ENCODE measurements at places on chromosomes 6 and 20.

- DNase-seq = no peak
These were observed 1.5 kb downstream of the NELFCD start for GRCh38 chr20:58982406-58983114.

DNA sequence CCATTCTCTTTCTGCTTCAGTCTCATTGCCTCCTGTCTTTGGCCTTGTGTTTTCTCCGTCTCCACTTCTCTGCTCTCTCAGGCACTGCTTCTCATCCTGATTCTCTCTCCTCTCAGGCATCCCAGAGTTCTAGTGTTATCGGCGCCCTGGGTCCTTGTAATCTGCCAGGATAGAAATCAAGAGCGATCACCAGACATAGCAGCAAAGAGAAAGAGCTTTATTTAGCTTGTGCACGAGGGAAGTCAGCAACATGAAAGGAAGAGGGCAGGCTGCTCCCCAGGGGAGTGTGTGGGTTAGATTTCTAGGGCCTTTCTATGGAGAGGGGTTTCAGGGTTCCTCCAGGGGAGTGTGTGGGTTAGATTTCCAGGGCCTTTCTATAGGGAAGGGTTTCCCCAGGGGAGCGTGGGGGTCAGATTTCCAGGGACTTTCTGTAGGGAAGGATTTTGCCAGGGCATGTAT is 32.5 kb downstream of the SUN5 start:
- DNase-seq = no peak

- no peak for DNase-seq
These were observed 240.9 kb downstream of the LRFN2 start for GRCh38 chr6:40346246-40346645.

- DNase-seq = peak; percentile 68
These were observed 637 bp downstream of the ABHD12 start for GRCh38 chr20:25389858-25390537.

DNA sequence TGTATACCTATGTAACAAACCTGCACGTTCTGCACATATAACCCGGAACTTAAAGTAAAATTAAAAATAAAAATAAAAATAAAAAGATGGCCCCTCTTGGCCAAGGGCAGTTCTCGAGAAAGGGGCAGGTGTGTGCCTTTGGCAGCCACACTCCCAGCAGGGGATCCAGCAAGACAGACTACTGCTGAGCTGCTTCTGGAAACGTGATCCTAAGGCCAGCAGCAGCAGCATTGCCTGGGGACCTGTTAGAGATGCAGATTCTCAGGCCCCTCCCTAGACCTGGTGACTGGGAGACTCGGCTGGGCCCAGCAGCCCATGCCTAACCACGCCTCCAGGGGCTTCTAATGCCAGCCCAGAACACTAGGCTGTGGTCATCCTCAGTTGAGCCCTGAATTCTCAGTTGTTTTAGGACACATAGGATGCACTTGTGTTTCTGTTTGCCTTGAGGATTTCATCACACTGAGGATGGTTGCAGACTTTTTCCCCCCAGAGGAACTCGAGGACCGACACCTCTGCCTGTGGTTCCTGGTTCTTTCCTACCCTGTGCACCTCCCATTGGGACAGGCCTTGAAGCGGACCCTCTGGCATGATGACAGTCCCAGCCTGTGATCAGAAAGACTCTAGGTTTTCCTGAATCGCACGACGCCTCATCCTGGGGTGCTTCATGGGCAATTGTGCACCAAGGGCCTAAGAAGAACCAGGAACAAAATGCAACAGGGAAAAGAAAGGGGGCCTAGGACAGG is 105.9 kb downstream of the TOX2 start:
- no peak for DNase-seq

- DNase-seq = no peak
These were observed 511 bp downstream of the VARS1 start for GRCh38 chr6:31794866-31795615.

DNA sequence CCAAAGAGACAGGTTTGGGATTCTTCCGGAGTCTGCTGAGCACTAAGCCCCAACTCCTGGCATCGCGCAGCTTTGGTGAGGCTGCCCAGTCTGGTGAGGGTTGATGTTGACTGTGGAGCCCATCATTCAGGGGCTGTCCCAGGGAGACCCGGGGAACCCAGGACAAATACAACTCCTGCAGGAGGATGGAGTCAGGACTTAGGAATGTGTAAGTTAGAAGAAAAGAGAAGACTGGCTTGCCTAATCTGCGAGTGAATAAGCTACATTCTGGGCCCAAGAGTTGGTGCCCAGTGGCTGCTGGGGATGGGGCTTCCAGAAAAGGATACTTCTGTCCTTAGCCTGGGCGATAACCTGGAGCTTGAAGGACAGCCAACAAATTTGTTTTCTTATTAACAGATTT is 47.9 kb downstream of the STK35 start:
- DNase-seq = no peak

DNA sequence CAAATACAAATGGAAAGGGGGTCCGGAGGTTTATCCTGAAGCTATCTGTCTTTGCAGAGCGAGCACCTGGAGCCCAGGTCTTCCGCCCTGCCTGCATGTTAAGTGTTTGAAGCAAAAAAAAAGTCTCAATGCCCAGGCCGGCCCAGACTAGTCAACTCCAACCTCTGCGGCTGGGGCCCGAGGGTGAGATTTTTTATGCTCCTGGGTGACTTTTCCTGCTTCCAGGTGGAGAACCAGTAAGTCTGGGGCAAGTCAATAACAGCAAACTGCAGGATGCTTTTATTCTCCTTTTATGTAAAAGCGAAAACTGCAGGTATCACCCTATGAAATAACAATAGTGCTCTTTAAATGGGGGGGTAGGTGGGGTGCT is 2.0 kb upstream of the ZBP1 start:
- no peak for DNase-seq

DNA sequence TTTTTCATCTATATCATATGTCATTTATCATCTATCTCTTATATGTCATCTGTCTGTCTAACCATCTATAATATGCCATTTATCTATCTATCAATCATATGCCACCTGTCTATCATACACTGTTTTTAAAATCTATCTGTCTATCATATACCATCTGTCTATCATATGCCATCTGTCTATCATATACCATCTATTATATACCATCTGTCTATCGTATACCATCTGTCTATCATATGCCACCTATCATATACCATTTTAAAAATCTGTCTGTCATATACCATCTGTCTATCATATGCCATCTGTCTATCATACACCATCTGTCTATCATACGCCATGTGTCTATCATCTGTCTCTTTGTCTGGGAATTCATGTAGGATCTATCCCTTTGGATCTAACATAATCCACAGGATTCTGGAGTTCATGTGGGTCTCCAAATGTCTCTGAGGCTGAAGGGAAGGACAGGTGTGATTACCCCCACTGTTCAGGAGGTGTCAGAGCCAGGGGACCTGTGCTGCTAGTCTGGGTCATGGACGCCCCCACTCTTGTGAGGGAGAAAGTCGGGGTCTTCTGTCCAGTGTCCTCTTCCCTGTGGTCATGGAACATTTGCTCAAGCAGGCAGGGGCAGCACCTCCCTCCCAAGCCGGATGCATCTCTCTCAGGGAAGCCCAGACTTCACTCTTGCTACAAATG is 36.9 kb upstream of the FRMD1 start:
- no peak for DNase-seq

DNA sequence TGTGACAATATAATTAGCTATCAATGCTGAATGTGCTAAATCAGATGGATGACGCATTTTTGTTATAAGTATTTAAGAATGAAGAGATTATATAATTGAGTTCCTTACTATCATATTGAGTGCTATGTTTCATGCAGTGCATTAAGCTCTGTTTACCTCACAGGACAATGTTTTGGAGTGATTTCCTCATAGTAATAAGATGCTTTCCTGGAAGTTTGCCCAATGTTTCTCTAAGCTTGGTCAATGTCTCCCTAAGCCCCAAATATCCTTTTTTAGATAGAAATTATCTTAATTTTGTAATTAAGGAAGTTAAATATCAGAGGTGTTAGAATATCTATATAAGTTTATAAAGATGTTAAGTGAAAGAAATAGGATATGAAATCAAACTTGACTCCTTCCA is 489.6 kb downstream of the MMUT start:
- no peak for DNase-seq

DNA sequence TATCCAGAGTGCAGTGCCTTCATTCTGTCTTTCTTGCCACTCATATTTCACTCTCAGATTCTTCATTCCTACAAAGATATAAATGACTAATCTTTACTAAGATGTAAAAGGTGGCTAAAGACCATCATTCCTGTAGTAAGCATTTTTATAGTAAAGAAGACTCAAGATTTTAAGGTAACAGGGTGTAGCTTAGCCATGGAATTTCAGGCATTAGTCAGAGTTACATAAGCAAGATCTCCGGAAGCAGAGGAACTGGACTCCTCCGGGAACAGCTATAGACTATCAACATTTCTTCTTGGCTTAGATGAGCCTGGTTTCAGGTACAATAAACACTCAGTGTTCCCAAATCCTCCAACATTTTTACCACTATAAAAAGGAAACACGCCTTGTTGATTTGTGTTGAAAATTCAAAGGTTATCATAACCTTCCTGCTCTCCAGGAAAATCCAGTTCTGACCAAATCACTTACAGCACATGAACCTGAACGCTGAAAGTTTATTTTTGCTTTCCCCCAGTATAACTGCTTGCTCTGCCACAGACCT is 23.7 kb downstream of the SERPINB1 start:
- DNase-seq = peak; percentile 60

DNA sequence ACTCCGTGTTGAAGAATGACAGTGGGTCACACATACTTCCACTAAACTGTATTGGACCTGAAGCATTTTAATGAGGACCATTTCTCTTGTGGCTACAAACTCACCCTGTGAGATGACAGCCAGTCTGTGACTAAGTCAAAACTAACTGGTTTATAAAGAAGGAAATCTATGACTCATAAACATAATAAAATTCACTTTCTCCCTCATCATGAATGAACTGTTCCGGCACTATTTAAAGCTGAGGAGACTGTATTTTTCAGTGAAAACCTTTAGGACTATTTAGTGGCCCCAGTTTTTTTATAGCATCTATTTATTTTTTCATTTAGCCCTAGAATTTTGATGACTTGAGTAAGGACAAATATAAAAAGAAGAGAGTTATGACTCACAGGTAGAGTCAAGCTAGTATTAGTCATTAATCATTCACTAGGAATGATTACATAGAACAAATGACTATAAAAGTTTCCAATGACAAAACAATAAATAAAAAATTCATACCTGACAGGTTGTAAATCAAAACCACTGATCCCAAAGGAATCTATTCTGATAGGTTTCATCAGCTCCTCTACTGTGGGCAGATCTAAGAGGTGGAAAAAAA is 34.2 kb downstream of the CEP162 start:
- peak; percentile 5 for DNase-seq

- no peak for DNase-seq
These were observed 2.9 kb downstream of the POU3F2 start for GRCh38 chr6:98836962-98837944.

- peak; percentile 54 for DNase-seq
These were observed at the start of gene HLA-DQB1 for GRCh38 chr6:32666420-32667300. Gene HLA-DQB1, minus strand, starts transcription at chr6:32666657. Its CDS starts 50 bp downstream, at chr6:32666607.

GRCh38 chr6:155341130-155341828 is 27.0 kb upstream of the TFB1M start:
- no peak for DNase-seq

DNA sequence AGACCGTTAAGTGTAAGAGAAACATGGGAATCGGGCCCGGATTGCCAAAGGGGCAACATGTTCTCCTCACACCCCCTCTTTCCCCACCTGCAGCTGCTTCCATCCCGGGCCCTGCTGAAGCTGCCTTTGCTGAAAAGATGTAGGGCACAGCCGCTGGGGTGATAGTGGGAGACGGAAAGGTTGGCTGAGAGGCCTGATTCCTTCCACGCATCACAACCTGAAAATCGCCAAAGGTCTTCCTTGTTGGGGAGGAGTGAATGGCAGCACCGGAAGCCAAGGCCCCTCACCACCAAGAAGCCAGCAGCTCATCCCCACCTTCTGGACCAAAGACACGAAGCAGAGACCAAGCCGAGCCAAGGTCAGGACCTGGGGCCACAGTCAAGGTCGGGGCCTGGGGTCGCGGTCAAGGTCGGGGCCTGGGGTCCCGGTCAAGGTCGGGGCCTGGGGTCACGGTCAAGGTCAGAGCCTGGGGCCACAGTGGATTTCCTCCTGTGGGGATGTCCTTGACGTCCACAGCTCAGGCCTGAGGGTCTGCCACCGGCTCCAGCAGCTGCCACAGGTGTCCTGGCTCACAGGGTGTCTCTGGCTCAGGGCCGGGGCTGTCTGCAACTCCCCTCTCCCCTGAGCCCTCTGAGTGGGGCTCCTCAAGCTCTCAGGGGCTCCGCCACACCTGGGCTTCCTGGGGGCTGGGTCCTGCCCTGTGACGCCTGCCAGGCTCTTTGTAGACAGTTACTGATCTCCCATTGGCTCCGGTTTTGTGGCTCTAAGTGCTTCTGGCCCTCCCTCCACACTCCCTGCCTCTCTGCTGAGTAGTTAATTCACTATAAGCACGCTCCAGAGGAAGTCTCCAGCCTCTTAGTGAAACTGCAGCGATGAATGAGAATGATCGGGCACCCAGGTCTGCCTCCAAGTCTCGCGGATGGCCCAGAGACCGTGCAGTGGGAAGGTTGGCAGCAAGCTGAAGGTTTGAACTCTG is 5.5 kb upstream of the CHRNA4 start:
- DNase-seq = no peak

- peak; percentile 75 for DNase-seq
These were observed 50.2 kb downstream of the ARHGAP18 start for GRCh38 chr6:129659590-129660345.

DNA sequence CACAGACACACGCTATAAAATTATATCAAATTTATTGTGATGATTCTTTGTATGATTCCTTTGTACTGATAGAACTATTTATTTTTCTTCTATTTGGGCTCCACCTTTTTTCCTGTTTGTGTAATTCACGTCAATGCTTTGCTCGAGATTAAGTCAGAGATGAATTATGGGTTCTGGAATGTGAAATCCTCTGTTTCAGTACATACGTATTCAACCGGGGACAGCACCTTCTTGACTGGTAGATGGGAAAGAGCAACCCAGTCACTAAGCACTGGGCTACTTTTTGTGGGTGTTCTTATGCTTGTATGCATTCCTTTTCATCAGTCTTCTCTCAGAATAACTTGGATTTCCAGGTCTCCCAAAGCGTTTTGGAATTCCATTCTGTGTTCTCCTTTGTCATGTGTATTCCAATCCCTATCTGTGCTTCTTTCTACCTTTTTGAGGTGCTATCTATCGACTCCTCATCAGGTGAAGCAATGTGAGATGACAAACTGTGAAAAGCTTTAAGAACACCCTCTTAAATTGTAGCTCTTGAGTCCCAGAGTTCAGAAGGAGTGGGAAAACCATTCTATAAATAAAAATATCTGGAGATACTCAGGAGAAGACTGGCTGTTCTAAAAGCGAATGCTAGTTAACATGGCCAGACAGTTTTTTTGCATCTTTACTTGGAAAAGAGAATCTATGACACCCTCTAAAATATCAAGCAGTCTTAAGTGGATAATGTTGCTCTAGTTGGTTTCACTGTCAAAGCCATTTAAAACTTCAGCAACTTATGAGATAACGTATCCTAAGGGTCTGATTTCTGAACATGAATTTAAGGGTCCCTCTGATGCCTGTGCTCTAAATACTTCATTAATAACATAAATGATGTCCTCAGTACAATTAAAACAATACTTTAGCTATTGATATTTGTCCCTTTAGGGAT is 197.7 kb upstream of the PREP start:
- no peak for DNase-seq

All from small intestine (tissue), 16 donors.